ENCODE measurements at places on chromosomes 12 and 14. TPM values are rescaled to one million over a fixed set of nuclear protein-coding genes. Genes with fewer than 3 reads are reported as not detected.

The GOLGA5 gene
- 31.4 TPM for total RNA-seq

GRCh38 chr14:101925152-101925551 is 39.2 kb upstream of the DYNC1H1 start:
- DNase-seq: no peak

- DNase-seq: no peak
Measured at GRCh38 chr14:101588286-101588975, 27.1 kb downstream of the DIO3 start.

DNA sequence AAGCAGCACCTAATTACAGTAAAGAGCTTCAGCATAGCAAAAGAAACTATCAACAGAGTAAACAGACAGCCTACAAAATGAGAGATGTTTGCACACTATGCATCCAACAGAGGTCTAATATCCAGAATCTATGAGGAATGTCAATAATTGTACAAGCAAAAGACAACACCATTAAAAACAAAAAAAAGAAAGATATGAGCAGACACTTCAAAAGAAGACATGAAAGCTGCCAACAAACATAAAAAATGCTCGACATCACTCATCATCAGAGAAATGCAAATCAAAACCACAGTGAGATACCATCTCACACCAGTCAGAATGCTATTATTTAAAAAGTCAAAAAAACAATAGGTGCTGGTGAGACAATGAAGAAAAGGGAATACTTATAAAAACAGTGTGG is 273.1 kb downstream of the TMTC2 start:
- no peak for DNase-seq

The TNS2 gene
- 232 TPM for total RNA-seq

The DEPDC4 gene
- 0.61 TPM for total RNA-seq

DNA sequence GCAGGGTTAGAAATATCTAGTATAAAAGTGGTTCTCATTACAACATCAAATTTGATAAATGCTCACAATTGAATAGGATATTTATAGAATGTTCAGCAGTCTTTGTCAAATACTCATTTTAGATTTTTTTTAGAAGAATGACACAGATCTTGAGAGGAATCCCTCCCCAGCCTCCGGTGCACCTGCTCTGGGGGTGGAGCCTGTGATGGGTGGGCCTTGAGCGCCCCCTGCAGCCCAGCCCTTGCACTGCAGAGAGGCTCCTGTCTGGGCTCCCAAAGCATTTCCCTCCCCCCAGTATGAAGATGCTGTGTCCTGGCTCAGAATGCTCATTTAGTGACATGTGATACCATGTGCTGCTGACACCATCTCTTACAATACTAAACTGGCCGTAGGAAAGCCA is 792.3 kb downstream of the TMEM121 start:
- no peak for DNase-seq

The M6PR gene
- total RNA-seq: 176 TPM

GRCh38 chr14:59869381-59870255 is 958 bp downstream of the RTN1 start:
- DNase-seq: no peak

The TMEM233 gene
- total RNA-seq: 0.96 TPM

DNA sequence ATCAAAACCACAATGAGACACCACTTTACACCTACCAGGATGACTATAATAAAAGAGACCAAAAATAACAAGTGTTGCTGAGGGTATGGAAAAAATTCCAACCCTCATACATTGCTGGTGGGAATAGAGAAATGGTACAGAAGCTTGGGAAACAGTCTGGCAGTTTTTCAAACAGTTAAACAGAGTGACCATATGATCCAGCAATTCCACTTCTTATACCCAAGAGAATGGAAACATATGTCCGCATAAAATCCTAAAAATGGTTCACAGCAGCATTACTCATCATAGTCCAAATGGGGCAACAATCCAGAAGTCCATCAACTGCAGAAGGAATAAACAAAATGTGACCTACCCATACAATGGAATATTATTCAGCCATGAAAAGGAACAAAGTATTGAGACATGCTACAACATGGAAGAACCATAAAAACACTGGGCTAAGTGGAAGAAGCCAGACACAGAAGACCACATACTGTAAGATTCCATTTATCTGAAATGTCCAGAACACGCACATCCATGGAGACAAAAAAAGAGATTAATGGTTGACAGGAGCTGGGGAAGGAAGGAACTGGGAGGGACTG is 44.5 kb downstream of the CHGA start:
- DNase-seq: no peak

The ATL1 gene
- total RNA-seq: 5.9 TPM

- DNase-seq: no peak
Measured at GRCh38 chr14:66383257-66383656, 102.9 kb upstream of the CCDC196 start.

DNA sequence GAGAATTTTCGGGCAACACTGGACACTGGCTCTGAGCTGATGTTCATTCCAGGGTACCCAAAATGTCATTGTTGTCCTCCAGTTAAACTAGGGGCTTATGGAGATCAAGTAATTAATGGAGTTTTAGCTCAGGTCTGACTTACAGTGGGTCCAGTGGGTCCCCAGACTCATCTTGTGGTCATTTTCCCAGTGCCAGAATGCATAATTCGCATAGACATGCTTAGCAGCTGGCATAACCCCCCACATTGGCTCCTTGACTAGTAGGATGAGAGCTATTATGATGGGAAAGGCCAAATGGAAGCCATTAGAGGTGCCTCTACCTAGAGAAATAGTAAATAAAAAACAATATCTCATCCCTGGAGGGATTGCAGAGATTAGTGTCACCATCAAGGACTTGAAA is 818.9 kb downstream of the TMTC2 start:
- DNase-seq: no peak

The ART4 gene
- 5.7 TPM for total RNA-seq

GRCh38 chr12:6950401-6950801 is 755 bp upstream of the PTPN6 start:
- peak; percentile 49 for DNase-seq

The A2M gene
- total RNA-seq: 2,772 TPM

- no peak for DNase-seq
Measured at GRCh38 chr14:97945631-97946030, 1148.4 kb downstream of the VRK1 start.

The AMDHD1 gene
- 1.4 TPM for total RNA-seq

The KRT81 gene
- not detected for total RNA-seq

All from upper lobe of right lung (tissue), 1 donor.